GM13976 (cell line): ENCODE measurements at places on chromosomes 7 and 10.

DNA sequence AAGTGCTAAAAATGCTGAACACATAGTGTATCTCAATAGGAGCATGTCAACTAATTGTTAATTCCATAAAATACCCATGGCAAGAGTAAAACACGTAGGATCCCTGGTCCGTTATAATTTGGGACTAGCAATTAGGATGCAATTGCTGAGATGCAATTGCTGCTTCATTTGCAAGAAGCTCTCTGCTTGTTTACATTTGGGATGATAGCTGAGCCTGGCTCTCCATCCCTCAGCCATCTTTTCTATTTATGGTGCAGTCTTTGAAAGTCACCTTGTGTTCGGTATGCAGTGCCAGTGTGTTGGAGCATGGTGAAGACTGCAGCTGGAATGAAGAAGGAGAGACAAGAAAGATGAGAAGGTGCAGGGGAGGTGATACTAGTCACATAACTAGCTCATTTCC, 191.3 kb downstream of the SNX10 start:
- no peak for DNase-seq

GRCh38 chr7:155996718-155997280, 184.5 kb upstream of the SHH start:
- DNase-seq: no peak

GRCh38 chr10:1267568-1267967, 211.4 kb downstream of the WDR37 start:
- DNase-seq: no peak

DNA sequence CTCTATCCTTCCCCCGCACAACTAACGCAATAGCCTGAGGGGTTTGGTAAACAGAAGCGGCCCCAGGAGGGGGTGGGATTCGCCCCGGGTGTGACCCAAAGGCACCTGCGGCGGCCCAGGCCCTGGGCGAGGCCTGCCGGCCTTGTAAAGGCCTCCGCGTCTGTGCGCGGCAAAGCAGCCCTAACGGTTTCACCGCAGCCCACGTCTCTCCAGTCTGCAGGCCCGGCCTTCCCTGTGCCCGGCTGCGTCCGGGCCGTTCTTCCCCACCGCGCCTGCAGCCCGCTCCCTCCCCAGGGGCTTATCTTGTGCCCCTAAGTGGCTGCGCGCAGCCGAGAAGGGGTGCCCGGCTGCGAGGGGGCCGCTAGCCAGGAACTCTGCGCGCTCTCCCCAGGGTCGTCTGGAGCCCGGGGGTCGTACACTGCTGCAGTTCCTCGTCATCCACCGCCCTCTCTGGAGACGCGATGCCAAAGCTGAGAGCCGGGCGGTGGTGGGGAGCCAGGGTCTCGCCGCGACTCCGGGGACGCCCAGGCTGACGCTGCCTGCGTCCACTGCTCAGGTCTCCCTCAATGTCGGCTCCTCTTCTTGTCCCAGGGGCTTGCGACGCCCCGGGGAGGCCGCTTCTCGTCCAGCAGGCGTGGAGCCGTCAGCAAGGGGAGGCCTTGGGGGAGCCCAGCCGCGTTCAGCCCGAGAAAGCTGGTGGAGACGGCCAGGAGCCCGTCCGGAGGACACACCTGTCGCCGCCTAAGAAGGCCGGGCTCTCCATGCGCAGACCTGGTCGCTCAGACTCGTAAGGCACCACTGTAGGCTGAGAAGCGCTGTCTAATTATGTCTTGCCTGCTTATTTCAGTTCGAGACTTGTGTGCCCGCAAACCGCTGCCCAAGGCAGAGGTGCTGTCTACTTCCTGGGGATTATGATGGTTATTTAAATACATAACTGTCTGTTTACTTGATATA, 132.3 kb downstream of the SPAG6 start:
- no peak for DNase-seq

GRCh38 chr7:41821521-41822213, 118.8 kb upstream of the INHBA start:
- no peak for DNase-seq

DNA sequence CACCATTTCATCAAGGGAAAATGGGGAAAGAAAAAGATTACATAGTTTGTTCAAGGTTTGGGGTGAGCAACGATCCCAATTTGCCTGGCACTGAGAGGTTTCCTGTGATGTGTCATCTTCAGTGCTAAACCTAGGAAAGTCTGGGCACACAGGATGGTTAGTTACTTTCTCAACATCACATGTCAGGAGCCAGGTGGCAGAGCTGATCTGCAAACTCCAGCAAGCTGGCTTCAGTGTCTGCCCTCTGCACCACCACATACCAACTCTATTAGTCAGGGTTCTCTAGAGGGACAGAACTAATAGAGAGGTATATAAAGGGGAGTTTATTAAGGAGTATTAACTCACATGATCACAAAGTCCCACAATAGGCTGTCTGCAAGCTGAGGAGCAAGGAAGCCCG, 11.3 kb downstream of the ADAM12 start:
- DNase-seq: no peak

GRCh38 chr10:97849687-97850402, at the start of gene GOLGA7B:
TSS of gene GOLGA7B (plus strand) at chr10:97849843. CDS start at chr10:97850304, 461 bp downstream.
- DNase-seq: peak; percentile 75

DNA sequence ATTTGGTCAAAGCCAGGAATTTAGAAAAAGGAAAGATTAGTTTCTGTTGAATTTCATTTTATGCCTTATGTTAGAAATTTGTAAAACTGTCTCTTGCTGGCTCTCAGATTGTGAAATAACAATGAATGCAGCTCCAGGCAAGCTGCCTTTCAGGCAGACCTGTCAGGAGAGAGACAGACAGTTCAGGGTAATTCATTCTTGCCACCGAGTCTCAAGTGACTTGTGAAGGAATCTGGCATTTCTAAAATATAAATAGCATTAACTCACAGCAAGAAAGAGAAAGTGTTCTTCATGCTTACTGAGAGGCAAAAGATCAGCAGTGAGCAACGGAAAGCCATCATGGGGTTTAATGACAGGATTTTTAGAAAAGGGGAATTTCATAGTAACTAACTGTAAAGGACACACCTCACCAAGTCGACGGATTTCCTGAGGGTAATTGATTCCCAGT, 442.3 kb upstream of the AKR1E2 start:
- no peak for DNase-seq

DNA sequence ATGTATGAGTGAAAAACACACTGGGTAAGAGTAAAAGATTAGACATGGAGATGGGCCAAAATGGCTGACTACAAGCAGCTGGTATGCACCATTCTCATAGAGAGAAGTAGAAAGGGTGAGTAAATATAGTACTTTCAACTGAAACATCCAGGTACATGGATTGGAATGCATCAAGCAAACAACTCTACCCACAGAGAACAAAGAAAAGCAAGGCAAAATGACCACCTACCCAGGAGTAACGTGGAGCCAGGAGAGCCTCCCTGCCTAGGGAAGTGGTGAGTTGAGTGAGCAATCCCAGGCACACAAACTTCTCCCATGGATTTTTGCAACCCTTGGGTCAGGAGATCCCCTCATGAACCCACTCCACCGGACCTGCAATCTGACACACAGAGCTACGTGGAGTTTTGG, 212.8 kb downstream of the PTN start:
- no peak for DNase-seq

DNA sequence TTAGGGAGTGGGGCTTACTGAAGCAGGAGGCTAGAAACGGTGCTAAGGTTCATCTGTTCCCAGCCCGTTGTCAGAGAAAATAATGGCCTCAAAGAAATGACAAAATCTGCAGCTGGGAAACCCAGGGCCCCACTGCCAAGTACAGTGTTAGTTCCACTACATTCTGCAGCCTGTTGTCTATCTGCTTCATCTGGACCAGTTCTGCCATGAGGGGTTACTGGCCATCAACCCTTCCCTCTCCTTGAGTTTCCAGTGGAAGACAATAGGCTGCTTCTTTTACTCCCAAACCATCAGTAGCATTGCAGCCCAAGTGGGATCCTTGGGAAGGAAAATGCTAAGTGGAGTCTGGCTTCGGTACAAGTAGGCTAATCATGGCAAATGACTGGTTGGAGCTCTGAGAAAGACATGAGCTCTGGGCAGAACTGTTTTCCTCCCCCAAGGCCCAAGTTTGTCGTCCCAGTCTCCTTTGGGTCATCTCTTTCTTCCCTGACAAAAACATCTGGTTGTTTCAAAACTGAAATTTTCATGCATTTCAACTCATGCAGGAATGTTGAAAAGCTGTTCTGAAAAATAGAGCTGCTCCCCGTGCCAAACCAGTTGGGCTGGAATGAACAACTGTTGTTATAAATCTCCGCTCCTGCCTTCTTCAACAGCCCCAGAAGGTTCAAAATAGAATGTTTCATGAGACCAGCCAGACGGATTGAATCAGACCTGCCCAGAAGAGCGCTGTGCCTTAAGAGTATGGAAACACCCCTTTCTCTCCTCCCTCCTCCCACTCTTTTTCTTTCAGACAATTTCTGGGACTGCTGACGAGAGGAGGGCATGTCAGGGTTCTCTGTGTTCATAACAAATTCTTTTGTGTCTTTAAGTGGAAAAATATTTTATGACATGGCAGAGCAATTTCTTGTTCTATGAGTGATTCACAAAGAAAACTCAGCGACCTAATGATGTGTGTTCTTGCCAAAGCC, 116.6 kb downstream of the RAB18 start:
- DNase-seq: no peak

GRCh38 chr7:26723129-26723528, 141.3 kb downstream of the SKAP2 start:
- DNase-seq: no peak

DNA sequence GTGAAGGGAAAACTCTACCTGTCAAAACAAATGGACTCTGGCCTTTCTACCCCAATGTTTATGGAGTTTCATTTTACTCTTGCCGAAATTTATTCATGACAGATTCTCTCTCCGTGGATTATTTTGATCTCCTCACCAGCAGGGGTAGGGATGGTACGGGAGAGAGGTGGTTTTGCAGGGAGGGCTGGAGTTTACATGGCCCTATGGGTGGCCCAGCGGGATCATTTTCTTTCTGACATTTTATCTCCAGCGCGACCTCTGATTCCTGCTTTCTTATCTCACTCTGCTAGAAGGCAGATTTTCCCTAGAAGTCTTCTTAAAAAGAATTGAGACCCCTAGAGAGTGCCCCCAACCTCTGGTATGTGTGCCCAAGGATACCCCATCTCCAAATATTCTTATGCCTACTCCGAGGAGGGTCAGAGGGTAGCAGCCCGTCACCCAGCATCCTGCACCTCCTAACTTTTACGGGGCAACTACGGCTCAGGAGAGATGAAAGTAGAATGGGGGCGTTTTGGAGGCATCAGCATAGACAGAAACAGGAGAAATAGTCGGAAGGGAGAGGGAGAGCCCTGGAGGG, 10.1 kb upstream of the GATA3 start:
- no peak for DNase-seq

DNA sequence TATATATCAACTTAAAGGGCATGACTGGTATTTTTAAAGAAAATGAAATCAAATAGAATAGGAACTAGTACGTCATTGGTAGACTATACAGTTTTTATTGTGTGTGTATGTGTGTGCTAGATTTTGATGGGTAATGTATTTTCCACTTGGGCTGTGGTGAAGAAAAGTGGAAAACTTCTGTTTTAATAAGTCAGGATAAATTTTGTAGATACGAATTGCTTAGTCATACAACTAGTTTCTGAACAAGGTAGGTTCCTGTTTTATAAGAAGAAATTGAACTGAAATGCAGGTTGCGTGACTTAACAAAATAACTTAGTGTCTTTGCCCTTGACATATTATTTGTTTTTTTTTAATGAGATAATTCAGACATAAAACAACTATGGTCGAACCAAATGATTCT, 24.3 kb downstream of the UBN2 start:
- DNase-seq: no peak

- DNase-seq: no peak
These were observed 30.8 kb downstream of the STRIP2 start for GRCh38 chr7:129465080-129465479.

DNA sequence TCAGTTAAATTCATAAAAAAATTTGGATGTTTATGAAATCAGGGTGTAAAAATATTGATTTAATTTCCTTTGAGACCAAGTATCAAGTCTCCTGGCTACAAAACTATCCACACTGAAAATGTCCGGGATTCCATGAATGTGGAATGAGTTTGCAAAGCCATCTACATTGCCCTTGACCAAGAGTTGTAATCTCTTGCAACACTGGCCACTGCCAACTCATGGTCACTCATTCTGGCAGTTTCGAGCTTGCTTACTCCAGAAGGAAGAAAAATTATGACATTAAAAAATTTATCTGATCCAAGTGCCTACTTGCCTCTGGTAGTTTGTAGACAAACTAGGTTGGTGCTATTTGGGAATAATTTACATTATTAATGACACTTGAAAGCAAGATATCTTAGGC, 84.2 kb downstream of the NPY start:
- DNase-seq: no peak

GRCh38 chr10:43251419-43252165, 15.3 kb downstream of the RASGEF1A start:
- DNase-seq: no peak

- no peak for DNase-seq
These were observed 191.5 kb downstream of the REEP3 start for GRCh38 chr10:63712717-63713115.
